ENCODE measurements at places on chromosomes 3 and 15.

DNA sequence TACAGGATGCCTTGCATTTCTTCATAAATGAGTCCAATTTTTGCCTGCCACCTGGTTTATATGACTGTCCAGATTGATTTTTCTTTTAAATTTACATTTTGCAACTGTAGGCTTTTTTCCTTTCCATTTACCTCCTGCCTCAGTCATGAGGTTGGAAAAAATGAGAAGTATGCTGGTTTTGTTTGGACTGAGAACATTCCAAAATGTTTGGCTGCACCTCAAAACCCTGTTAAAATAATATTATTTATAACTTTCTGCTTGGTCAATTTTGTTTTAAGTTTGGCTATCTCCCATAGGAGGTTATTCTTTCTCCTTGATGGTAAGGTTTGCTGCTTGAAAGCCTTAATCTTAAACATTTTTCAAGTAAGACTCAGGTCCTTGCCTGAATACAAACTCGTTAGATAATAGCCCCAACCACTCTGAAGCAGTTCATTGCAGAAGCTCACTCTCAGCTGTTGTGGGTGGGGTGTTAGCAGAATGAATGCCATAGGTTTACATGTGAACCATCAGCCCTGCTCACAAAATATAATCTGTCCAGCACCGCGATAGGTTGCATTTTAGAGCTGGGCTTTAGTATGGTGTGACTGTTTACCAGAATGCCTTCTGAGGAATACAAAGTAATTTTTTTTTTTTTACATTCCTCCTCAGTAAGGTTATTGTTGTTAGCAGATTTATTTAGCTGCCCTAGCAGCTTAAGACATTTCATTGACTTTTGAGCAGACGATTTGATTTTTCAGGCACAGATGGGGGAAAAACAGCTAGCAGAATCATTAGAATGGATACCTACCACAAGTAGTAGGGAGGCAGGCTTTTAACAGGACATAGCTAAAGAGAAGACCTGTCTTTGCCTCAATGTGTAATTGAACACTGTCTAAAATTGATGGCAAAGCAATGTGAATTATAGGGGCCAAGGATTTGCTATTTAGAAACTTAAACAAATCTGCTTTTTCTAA is 630.8 kb upstream of the KCNMB2 start:
- DNase-seq = no peak

- no peak for DNase-seq
These were observed 100.0 kb downstream of the THBS1 start for GRCh38 chr15:39680868-39681267.

- no peak for DNase-seq
These were observed 384.7 kb downstream of the MFSD1 start for GRCh38 chr3:159186581-159186980.

- DNase-seq = no peak
These were observed 57.1 kb upstream of the GK5 start for GRCh38 chr3:142282503-142282902.

- no peak for DNase-seq
These were observed 55.5 kb upstream of the HACD2 start for GRCh38 chr3:123640311-123640710.

DNA sequence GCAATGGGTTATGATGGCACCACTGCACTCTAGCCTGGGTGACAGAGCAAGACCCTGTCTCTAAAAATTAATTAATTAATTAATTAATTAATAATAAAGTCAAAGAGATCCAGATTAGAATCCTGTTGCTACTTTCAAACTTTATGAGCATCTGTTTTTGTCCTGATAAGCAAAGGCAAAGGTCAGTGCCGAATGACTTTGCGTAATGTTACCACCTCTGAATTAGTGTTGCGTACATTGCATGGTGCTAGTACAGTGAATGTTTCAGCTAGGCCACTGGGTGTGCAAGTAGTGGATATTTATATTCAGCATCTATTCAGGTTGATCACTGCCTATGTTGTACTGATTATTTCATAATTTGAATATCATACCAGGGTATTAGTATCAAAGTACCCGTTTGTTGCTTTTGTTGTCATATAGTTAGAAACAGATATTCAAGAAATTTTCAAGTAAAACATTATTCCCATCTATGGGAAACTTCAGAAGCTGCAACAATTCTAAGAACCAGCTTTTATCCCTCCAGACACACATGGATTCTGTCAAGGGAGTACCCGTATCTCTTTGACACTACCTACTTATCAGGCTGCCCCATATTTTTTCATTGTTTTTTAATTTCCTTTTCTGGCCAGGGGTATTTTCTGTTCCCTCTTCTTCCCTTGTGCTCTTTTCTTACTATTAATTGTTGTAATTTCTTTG is 127.1 kb upstream of the GRM7 start:
- DNase-seq = no peak

DNA sequence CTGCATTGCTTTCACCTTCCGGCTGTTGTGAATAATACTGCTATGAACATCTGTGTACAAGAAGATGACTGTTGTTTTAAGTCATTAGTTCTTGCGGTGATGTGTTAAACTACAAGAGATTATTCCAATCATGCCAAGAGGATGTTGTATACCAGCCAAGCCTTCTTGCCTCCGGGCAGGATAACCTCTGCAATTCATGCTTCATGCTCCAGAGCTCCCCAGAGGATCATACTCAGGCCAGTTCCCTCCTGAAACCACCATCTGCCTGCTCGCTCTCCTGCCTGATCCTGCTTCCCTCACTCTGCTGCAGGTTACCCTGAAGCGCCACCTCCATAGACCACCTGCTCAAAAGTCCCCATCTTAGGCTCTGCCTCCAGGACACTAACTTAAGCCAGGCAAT is 187.1 kb upstream of the PROK2 start:
- no peak for DNase-seq

DNA sequence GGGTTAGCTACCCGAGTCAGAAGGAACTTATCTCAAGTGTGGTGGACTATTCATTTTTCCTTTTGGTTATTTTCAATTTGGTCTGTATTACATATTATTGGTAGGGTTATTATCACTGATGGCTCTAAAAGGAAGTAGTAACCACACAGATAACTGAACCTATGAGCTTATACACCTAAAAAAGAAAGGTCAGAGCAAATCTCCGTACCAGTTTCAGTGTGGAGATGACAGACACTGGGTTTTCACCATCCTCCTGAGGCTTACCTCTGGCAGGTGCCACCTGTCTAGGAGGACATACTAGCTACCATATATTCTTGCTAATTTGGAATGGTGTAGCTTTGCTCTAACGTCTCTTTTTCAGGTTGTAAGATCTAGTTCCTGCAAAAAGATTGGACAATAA is 10.2 kb downstream of the GAP43 start:
- no peak for DNase-seq

DNA sequence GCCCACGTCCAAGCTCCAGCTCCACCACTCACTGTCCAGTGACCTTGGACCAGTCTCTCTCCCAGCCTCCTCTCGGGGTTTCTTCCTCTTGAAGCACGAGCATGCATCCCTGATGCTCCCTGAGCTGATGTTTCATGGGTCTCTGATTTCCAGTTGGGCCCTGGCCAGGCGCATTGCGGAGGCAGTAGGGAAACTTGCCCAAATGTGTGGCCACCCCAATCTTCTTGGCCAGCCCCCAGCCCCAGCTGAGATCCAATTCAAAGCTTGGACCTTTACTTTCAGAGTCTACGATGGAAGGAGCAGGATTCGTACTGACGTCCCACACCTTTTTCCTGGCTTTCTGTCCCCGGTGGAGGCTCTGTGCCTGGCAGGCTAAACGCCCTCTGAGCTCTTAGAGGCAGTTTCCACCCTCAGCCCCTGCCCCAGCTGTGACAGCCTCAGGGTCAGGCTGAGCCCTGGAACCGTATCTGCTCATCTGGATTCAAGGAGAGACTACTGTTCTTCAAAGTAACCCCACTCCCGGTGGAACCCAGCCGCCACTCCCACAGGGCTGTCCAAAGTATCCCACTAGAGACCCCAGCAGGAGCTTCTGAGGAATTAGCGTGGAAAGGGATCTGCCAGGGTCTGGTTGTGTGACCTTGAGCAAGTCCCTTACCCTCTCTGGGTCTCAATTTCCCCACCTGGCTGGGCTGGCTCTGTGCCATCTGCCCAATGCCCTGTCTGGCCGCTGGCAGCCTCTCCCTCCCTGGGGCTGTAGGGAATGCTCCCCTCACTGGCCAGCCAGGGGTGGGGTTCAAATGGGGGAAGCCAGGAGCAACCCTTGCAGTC is 37.4 kb downstream of the CPN2 start:
- no peak for DNase-seq

GRCh38 chr15:33293713-33294334 is 16.9 kb upstream of the RYR3 start:
- no peak for DNase-seq

- DNase-seq = no peak
These were observed 25.3 kb downstream of the FOXL2 start for GRCh38 chr3:138921316-138922292.

- no peak for DNase-seq
These were observed 5.6 kb upstream of the AEN start for GRCh38 chr15:88615303-88616107.

DNA sequence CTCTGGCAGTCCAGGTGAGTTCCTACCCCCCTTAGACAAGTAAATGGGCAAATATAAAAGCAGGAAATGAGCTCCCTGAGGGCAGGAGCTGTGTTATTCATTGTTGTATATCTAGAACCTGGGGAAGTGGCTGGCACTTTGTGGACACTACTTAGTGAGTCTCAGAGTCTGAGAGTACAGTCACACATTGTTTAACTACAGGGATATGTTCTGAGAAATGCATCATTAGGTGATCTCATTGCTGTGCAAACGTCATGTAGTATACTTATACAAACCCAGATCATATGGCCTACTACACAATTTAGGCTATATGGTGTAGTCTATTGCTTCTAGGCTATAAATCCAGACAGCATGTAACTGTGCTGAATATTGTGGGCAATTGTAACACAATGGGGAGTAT is 52.4 kb downstream of the DRD3 start:
- no peak for DNase-seq

GRCh38 chr3:162538491-162538890 is 1041.9 kb downstream of the OTOL1 start:
- DNase-seq = no peak

GRCh38 chr3:63228677-63229076 is 49.4 kb upstream of the SYNPR start:
- DNase-seq = no peak

GRCh38 chr3:169138849-169139420 is 524.6 kb downstream of the MECOM start:
- no peak for DNase-seq

DNA sequence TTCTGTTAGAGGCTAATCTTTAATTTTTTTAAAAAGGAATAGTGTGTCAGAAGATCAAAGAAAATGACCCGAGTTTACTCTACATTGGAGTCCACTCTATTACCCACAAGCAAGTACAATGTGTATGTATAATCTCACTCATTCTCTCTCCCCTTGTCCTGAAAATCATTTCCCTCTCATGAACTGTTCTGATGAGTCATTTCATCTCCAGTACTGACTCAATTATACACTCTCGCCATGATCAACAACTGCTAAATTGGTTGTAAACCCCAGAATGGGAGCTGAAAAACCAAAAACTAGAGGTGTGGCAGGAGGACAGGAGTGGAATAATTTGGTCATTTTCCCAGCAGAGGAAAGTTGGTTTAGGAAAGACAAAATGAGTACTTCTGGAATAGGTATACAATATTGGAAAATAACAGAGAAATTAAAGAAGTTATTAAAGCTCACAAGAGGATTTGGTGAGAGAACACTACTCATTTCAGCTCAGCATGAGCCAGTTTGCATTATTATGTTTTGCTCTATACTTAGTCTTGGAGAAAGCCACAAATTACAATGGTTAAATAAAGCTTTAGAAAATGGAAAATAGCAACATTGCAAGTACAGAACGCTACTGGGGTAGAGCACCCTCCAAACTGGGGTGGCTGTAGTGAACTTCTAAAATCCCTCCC is 144.3 kb upstream of the PFN2 start:
- no peak for DNase-seq

- no peak for DNase-seq
These were observed 284.2 kb upstream of the ROPN1 start for GRCh38 chr3:124276133-124276532.

DNA sequence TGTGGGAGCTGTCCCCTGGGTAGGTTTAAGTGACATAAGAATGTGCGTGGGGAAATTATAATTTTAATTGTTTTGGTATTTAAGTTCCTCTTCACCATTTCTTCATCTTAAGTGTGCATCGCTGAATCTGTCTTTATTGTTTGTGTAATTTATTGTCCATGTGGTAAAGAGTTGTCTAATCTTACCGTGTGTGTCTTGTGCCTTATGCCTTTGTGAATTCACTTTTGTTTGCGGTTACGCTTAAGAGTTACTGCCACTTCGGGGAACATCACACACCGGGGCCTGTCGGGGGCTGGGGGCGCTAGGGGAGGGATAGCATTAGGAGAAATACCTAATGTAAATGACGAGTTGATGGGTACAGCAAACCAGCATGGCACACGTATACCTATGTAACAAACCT is 767 bp downstream of the WDR48 start:
- no peak for DNase-seq

- no peak for DNase-seq
These were observed 33.7 kb upstream of the CD47 start for GRCh38 chr3:108124337-108125152.

DNA sequence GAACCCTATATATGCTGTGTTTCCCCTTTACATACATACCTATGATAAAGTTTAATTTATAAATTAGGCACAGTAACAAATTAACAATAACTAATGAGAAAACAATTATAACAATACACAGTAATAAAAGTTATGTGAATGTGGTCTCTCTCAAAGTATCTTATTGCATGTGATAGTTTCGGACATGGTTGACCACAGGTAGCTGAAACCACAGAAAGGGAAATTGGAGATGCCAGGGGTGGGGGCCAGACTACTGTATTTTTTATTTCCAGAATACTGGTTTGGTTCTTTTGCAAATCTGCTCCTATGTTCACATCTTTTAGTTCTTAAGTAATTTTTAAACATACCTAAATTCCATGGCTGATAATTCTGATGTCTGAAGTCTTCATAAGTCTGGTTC is 40.7 kb downstream of the PTH1R start:
- DNase-seq = no peak

- no peak for DNase-seq
These were observed 49.7 kb downstream of the CAPN3 start for GRCh38 chr15:42409011-42409410.

DNA sequence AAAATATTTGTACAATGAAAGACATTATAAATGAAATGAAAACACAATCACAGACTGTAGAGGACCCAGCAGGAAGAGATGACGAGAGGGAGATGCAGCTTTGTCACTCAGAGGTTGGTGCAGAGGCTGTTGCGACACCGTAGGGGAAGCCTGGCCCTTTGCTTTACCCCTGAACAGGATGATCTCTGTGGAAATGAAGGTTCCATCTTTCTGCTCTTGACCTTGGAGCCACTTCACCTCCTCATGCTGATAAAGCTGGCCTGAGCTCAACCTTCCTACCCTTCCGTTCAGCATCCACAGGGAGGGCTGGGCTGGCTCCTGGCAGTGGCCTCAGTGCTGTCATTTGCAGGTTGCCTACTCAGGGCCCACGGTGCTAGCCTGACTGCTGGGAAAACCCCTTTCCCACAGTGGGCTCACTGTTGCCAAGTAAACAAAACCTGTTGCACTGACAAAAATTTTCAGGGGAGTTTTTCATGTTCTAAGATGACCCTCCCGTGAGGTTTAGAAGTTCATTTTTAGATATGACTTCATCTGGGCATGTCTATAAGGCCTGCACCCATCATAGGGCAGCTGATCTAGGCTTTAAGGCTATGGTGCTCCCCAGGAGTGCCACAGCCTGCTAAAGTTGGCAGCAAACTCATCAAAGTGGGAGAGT is 3.0 kb upstream of the CD80 start:
- DNase-seq = no peak

GRCh38 chr3:178479860-178480259 is 56.4 kb upstream of the KCNMB2 start:
- DNase-seq = no peak

GRCh38 chr3:149151843-149152242 is 22.4 kb downstream of the HPS3 start:
- DNase-seq = peak; percentile 24

GRCh38 chr3:113643583-113643982 is 52.9 kb downstream of the USF3 start:
- no peak for DNase-seq

Measured in CMK (cell line).